Stimulated activated CD8-positive, alpha-beta memory T cell treated with anti-CD3 and anti-CD28 coated beads, Interleukin-4, amount 100 ng/mL, for 48 hours (primary cell): ENCODE measurements at places on chromosomes 3 and 15.

GRCh38 chr3:185779461-185779860, 45.4 kb downstream of the IGF2BP2 start:
- DNase-seq = no peak

GRCh38 chr15:29924750-29925149, 102.5 kb upstream of the TJP1 start:
- DNase-seq = no peak

GRCh38 chr15:76795217-76795616, 109.9 kb downstream of the SCAPER start:
- DNase-seq = no peak

- DNase-seq = no peak
Observed at GRCh38 chr3:27310688-27311087, 58.5 kb downstream of the NEK10 start.

GRCh38 chr3:150307311-150308036, 100.6 kb upstream of the TSC22D2 start:
- no peak for DNase-seq
